ENCODE measurements at places on chromosomes 7 and 10. TPM values are rescaled to one million over a fixed set of nuclear protein-coding genes. Genes with fewer than 3 reads are reported as not detected.
A peak's percentile ranks its signal among the peaks of the same experiment; 100 is the strongest.

- DNase-seq: no peak
Observed at GRCh38 chr7:29019387-29019786, 61.3 kb upstream of the TRIL start.

Gene OR6V1
- not detected for total RNA-seq

DNA sequence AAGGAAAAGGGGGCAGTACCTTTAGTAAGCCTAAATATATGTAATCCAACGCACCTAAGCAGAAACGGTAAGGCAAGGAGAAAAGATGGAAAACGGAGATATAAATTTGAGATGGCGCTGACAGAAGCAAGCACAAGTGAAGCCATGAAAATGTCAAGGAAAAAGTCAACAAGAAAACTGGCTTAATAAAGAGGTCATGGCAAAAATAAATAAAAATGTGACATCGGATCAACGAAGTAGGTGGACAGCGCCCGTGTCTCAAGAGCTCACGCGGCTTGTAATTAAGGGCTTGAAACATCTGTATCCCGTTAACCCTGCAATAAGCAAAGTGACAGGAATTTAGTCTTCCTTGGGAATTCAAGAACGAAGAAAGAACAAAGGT lies 611 bp downstream of the NDUFA5 start:
- no peak for DNase-seq

Gene SMO
- 25.5 TPM for total RNA-seq

Gene ZPBP
- not detected for total RNA-seq

DNA sequence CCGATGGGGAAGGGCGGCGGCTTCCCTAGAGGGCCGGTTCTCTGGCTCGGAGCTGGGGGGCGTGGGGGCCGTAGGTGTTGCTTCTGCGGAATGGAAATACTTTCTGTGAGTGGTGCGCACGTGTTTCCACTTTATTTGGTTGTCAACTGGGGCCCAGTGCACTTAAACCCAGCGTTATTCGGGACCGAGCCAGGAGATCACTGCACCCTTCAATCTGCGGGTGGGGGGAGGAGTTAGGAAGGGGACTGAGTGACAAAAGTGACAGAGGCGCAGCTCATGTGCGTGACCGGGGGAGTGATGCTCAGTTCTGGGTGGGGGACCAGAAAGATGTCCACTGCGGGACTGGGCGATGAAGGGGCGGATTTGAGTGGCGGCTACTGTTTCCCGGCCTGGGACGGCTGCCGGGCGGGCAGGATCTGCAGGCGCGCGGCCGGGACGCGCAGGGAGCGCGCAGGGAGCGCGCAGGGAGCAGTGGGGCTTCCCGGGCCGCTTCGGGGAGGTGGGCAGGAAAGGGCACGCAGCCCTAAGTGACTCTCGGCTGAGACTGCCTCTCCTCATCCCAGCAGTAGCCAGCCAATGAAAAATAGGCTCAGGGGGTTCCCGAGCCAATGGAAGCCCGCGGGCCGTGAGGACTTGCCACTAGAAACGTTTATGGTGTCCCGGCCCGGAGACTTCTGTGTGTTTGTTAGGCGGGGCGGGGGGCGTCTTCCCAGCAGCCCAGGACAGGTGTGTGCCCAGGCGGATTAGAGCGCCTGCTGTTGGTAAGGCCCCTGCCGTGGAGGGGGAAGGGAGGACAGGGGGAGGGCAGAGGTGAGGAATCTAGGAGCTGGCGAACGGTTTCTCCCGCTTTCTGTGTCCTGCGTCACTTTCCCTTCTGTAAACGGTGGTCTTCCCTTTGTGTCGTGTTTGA lies 54.3 kb upstream of the KDM7A start:
- no peak for DNase-seq

- no peak for DNase-seq
Observed at GRCh38 chr10:98295401-98295811, 27.4 kb upstream of the LOXL4 start.

DNA sequence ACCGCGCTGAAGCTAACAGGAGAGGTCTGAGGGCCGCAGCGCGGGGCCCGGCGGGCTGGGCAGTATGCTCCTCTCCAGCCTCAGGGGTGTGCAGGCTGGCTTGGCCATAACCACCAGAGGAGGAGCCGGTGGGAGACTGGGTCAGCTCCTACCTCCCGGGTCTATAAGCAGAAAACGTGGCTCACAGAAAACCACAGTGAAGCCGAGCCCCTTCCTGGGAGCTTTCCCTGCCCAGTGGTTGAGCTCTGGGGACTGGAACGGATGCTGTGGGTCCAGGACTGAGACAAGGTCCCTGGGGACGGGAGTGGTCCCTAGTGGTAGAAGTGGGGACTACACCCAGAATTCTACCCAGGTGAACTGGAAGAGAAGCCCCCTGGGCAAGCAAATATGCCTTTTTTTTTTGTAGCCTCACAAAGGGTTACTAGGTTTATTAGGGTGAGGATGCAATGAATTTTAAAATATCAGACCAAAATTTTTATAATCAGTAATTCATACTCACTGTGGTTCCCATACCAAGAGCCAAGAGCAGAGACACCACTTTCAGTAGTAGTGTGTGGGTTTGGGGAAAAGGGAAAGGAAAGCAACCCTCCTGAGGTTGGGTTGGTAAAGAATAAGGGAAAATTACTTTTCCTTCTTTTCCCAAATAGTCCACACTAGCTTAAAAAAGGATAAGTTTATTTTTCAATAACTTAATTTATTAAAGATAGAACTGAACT lies 67.9 kb upstream of the PRKCQ start:
- DNase-seq: no peak

Gene METTL2B
- 39.9 TPM for total RNA-seq

- DNase-seq: peak; percentile 27
Observed at GRCh38 chr10:89929282-89930026, 228.1 kb downstream of the KIF20B start.

Gene ASB4
- not detected for total RNA-seq

Gene CLEC5A
- total RNA-seq: not detected

GRCh38 chr7:34123316-34123715 lies 218.0 kb downstream of the BMPER start:
- DNase-seq: peak; percentile 23

Gene GPR26
- total RNA-seq: not detected

DNA sequence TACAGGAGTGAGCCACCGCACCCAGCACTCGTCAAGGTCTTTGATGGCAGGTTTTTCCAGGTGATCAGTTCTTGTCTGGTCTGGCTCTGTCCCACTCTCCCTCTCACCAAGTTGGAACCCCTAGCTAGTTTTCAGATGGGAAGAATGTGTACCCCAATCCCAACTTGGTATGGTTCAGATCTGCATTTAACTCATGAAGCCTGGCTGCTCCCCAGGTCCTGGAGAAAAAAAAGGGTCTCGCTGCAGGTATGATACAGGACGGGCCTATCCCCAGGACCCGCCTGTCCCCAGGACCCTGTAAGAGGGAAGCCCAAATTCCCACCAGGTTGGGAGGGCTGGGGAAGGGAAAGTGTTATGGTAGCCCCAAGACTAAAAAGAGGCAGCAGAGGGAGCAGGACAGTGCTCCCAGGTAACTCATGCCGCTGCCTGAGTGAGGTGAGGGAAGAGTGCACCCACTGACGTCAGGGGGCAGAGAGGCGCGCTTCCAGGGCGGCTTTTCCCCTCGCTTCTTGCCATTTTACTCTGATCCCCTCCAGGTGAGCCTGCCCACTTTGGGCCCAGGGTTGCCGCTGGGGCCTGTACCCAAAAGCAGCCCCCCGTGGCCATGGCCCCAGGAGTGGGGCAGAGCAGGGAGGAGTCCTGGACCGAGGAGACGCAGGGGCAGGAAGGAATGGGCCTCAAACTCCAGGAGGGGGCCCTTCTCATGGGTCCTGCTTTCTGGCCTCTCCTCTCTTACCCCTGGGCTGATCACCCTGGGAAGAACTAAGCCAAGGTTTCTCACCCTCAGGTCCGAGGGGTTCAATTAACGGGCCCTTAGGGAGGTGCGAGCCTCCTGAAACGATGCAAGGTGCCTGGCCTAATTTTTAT lies 36.4 kb upstream of the SRRM3 start:
- DNase-seq: no peak

DNA sequence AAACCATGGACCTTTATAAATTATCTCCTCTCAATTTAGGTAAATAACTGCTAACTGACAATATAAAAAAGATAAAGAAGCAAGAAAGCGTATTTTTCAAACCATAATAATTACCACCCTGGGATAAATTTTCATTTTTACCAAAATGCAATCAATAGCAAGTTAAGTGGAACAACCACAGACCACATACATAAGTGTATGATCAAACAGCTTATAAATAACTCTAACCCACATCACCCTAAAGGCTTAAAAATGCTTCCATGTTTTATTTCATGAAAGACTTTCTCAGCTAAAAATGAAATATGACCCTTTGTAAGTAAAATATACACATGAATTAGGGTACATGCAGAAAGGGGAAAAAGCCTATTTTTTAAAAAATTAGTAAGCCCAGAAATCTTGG lies 156.5 kb downstream of the SGMS1 start:
- no peak for DNase-seq

DNA sequence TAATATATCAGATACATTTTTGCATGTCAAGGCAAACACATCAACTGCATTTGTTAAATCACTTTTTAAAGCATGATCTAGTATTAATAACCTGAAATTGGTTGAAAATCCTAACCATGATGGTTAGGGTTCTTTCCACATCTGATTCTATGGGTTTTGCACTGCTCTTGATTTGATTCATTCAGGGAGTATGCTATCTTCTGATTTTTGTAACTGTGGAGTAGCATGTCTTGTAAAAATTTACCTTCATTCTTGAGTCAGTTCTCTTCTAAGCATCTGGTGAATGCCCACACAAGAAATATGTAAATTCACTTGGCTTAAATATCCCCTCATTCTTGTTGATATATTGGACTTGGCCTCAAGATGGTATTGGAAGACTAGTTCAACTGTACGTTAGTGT lies 178.7 kb downstream of the KLF6 start:
- no peak for DNase-seq

Gene MRLN
- total RNA-seq: not detected

DNA sequence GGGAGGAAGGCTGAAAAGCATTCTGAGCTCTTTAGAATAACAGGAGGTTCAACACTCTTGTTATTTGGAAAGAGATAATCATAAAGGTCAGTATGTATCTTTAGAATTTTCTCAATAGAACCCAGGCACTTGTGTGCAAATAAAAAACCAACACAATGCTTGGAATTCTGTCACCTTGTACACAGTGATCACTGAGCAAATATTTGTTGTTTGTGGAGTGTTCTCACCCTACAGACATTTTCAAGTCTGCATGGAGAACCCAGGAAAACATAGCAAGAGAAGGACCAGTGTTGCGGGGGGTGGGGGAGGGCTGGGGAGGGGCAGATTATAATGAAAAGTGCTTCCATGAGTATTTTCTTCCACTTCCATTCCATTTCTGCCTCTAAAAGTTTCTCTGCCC lies 87.4 kb downstream of the FAM107B start:
- DNase-seq: no peak

DNA sequence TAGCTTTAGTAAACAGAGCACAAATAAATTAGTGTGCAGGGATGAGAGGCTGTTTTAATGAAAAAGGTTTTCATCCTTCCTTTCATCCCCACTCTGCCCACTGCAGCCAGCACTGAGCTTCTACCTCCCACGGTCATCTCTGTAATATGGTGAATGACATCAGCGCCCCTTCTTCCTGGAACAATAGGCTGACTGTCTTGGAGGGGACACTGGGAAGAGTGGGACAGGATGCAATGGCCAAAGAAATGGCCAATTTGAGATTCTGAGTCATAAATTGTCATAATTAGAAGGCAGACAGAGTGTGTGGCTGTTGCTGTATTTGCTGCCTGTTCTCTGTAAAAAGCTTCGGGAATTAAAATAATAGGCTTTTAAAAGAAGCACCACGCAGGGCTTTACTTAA lies 126.7 kb upstream of the CALN1 start:
- DNase-seq: no peak

DNA sequence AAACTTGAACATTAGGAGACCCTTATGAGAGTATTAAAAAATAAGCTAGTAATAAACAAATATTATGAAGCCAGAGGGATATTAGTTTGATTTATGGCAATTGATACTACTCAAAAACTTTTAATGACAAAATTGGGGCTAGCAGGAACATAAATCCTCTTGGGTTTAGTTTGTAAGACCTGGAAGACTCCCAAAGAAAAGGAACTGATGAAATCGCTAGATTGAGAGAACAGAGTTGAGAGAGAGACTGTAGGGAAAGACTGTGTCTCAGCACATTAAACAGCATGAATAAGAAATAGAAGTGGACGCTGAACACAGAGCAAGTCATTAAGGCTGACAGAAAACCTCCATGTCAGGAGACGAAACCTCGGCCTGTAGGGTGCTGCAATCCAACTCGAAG lies 56.4 kb downstream of the ICA1 start:
- no peak for DNase-seq

GRCh38 chr10:131626274-131626673 lies 274.5 kb upstream of the PPP2R2D start:
- no peak for DNase-seq

- DNase-seq: no peak
Observed at GRCh38 chr7:64602086-64602485, 39.2 kb upstream of the ZNF680 start.

DNA sequence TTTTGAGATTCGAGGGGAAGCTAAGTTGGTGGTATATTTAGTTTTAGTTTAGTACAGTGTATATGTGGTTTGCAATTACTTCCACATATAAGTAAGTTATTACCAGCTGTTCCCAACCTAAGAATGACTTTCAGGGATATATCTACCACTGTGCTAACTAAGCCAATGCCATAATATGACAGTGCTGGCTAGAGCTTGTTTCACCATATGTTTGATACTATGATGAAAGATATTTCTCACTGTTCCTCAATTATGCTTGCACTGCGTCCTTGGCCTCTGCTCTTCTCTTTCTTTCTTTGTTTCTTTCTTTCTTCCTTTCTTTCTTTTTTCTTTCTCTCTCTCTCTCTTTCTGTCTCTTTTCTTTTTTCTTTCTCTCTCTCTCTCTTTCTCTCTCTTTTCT lies 113.8 kb upstream of the SKAP2 start:
- no peak for DNase-seq

Gene CCDC172
- total RNA-seq: not detected

DNA sequence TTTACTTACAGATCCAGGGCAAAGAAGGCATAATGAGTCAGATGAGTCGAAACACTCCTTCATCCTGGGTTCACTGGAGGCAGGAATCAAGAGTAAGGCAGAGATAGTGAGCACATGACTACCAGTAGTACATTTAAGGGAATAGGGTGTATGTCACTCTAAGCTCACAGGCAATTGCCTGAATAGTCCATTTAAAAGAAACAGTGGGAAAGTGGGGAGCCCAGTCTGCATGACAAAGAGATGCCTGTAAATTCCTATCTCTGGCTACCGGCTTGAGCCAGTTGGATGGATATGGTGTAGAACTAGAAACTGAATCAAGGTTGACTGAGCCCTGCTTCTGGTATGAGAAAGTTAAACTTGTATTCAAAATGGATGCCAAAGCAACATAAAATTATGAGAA lies 861.5 kb upstream of the ZWINT start:
- DNase-seq: no peak

GRCh38 chr10:52359441-52359840 lies 45.4 kb downstream of the DKK1 start:
- no peak for DNase-seq

Gene NXPH1
- not detected for total RNA-seq

DNA sequence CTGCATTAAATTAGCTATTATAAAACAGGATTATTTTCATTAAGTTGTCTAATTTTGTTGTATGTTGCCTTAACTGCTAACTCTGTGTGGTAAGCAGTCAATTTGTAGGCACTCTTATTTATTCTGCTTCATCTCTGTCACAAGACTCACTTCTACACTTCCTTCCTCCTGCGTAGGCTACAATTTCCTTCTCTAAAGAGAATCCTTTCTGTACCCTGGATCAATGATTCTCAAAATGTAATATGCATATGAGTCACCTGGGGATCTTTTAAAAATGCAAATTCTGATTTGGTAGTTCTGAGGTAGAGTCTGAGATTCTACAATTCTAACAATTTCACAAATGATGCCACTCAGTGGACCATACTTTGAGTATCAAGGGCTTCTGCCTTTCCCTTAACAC lies 4.4 kb upstream of the UBE2D1 start:
- DNase-seq: no peak

- DNase-seq: no peak
Observed at GRCh38 chr10:73467206-73467605, 28.6 kb downstream of the PPP3CB start.
